ENCODE measurements at places on chromosomes 3 and 15.
A peak's percentile ranks its signal among the peaks of the same experiment; 100 is the strongest.

GRCh38 chr3:17227472-17227871 lies 342.7 kb downstream of the PLCL2 start:
- no peak for DNase-seq

DNA sequence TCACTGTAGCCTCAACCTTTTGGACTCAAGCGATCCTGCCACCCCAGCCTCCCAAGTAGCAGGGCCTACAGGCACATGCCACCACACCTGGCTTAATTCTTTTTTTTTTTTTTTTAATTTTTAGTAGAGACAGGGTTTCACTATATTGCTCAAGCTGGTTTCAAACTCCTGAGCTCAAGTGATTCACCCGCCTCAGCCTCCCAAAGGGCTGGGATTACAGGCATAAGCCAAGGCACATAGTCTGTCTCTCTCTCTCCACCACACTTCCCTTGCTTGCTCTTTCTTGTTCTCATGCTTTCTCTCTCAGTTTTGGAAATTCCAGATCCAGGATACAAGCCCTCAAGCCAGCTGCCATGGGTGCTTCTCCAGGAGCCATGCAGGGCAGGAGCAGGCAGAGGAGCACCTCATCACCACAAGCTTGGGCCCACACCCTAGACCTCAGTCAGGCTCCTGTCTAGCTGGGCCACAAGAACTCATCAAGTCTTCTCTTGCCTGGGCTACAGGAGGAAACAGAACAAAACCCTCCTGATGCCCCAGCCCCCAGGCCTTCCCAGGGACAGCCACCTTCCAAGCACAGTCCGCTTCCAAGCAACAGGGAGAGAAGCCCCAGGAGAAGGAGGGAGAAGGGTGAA lies 145.3 kb upstream of the LPP start:
- no peak for DNase-seq

- no peak for DNase-seq
These were observed 12.0 kb upstream of the IQSEC1 start for GRCh38 chr3:13085081-13085845.

- no peak for DNase-seq
These were observed 629 bp downstream of the GABRR3 start for GRCh38 chr3:98034486-98034885.

DNA sequence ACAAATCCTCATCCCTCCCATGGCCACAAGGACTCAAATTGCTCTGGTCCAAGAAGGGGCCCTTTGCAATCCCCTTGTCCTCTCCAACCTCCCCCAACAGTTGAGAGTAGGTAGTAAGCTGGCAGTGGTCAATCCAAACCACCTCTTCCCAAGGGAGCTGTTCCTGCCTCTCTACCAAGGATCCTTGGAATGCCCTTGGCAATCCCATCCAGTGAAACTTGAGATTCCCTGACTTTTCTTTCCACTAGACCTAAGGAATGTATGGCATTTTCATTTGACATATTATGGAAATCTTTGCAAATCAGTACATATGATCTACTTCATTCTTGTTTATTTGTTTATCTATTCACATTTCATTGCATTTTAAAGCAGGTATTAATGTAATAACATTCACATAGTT lies 4.8 kb upstream of the RBP2 start:
- DNase-seq = no peak

- DNase-seq = no peak
These were observed 38.9 kb downstream of the EFCAB12 start for GRCh38 chr3:129389572-129389937.

GRCh38 chr15:98760975-98761374 lies 112.6 kb downstream of the IGF1R start:
- no peak for DNase-seq

GRCh38 chr3:32593903-32594525 lies 23.4 kb upstream of the DYNC1LI1 start:
- no peak for DNase-seq

DNA sequence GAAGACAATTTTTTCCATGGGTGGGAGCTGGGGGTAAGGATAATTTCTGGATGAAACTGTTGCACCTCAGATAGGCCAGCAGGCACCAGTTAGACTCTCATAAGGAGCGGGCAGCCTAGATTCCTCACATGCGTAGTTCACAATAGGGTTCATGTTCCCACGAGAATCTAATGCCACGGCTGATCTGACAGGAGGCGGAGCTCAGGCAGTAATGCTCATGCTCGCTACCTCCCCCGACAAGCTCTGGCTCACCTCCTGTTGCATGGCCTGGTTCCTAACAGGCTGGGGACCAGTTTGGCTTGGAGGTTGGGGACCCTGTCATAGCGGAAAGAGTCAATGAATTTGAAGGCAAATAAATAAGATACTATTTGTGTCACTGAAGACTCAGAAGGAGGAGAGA lies 105.5 kb downstream of the PLD1 start:
- no peak for DNase-seq

GRCh38 chr15:33200444-33200843 lies 5.9 kb upstream of the FMN1 start:
- DNase-seq = no peak

DNA sequence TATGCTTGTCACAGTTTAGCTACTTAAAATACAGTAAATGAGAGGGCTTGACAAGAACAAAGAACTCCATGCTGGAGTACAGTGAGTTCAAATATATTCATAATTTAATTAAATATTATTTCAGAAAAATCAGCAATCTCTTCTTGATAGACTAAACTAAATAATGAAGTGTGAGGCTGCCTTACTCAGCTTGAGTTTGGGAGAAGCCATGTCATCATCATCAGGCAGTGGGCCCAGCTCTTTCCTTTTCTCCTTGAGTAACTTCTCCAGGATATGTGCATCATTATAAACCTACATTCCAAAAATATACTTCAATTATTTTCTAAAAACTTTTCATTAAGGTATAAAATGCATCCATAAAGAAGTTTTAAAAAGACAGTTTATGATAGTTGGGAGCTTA lies 70.5 kb downstream of the PBRM1 start:
- no peak for DNase-seq

- no peak for DNase-seq
These were observed 76.6 kb upstream of the SOX2 start for GRCh38 chr3:181635141-181635540.

DNA sequence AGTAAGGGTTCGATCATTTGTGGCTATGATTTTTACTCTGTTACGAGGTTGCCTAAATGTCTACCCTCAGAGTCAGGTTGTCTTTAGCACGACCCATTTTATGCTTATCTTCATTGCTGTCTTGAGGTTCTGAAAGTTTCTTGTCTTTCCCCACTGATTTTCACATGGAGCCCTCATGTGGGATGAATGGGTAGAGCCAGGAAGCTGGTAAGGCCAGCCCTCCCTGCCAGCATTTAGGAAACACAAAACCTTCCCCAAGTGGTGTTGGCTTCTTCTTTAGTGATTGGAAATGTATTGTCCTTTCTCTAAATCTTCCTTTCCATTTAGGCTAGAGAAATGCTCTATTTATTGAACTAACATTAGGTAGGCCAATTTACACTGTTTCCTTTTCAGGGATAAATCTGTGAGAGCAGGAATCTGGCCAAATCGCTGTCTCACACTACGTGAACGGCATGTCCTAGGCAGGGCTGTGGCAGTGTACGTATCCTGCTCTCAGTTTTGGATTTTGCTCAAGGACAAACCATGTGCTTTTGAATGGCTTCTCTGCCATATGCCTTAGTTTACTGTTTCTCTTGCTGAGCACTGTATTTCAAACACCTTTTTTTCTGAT lies 43.7 kb downstream of the MYZAP start:
- no peak for DNase-seq

- DNase-seq = no peak
These were observed 49.9 kb upstream of the FGD5 start for GRCh38 chr3:14768881-14769280.

DNA sequence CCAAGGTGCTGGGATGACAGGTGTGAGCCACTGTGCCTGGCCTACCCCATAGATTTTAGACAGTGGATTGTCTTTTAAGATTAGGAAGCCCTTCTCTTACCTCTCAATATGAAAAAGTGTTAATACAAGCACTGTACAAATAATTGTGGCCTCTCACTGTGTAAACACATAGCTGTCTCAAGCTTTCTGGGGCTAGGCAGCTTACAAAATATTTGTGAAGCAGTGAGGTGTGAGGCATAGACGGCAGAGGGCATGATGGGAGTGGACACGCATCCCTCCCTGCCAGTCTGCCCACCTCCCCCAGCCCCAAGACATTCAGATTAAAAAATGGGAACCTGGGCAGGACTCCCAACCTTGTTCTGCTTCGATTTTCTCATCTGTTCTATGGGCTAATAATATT lies 34.6 kb downstream of the SQOR start:
- DNase-seq = no peak

DNA sequence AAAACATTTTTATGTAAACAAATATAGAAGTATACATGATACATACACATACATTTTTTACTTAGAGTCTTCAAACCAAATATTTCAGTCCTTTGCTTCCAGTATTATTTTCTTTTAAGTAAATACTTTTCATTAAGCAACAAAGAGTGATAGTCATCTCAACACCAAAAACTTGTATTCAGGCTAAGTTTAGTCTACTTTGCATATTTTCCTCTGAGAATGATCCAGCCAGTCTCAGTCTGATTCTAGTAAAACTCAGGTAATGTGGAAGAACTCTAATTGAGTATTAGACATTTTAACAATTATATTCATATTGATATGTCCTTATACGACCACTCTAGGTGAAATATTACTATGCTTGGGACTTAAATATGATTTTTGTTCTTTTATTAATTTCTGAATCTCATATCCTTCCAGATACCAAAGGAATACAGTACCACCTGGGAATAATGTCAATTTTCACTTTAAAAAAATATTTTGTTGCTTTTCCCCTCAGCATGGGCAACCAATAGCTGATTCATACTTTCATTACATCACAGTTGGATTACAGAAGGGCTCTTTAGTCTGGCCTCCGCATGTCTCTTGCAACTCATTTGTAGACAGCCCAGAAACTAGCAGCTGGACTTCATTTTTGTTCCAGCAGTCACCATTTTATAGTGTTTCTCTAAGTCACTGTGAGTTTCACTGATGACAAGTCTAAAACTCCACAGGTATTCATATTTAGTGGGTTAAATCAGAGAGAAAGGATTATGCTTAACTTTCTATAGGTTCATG lies 390.4 kb downstream of the ZBTB20 start:
- DNase-seq = peak; percentile 63

DNA sequence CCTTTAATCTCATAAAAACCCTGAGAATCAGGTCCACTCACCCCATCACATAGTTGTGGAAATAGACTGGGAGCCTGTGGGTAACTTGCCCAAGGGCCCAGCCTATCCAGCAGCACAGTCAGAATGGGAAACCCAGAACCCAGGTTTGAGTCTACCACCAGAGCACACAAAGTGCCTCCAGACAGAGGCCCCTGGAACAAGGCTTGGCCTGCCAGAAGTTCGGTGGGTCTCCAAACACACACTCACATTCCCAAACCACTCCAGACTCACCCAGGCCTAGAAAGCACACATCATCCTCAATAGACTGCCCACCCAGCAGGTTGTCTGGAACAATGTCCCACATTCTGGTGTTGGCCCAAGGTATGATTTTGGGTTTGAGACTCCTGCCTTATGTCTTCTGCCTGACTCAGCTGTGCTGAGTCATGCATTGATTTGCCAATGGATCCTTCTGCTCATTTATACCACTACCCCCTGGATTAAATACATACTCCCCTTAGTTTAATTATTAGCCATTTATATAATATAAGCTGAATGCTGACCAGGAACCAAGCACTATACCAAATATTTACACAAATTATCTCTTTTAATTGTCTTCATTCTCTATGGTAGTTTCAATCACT lies 4.5 kb downstream of the SLC12A8 start:
- DNase-seq = no peak

DNA sequence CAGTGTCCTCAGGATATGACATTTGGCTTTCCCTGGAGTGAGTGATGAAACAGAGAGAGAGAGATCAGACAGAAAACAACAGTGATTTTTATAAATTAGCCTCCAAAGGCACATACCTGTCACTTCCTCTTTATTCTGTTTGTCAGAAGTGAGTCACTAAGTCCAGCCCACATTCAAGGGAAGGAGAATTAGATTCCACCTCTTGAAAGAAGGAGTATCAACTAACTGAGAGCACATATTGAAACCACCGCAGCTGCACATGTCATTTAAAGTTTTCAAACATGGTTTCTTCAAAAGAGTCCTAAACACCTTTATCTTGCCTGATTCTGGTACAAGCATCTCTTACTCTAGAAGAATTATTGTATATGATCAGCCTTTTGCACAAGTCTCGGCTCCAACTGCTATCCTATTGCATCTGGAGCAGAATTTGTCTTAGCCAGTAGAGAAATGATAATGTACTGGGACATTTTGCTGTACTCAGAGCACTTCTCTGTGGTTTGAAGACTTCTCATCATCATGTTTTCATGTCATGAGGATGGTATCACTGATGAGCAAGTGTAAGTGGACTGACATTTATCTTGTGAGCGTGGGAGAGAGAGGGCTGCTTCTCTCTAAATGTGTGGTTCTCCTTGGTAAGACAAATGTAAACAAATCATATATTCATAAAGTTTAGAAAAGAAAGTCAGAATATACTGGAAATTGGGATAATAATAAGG lies 338.9 kb upstream of the CFAP20DC start:
- DNase-seq = no peak

GRCh38 chr3:113231827-113232253 lies 20.5 kb downstream of the BOC start:
- DNase-seq = peak; percentile 90

GRCh38 chr3:140198242-140198641 lies 263.3 kb downstream of the CLSTN2 start:
- peak; percentile 76 for DNase-seq

- no peak for DNase-seq
These were observed 115.0 kb downstream of the POLQ start for GRCh38 chr3:121430664-121431215.

DNA sequence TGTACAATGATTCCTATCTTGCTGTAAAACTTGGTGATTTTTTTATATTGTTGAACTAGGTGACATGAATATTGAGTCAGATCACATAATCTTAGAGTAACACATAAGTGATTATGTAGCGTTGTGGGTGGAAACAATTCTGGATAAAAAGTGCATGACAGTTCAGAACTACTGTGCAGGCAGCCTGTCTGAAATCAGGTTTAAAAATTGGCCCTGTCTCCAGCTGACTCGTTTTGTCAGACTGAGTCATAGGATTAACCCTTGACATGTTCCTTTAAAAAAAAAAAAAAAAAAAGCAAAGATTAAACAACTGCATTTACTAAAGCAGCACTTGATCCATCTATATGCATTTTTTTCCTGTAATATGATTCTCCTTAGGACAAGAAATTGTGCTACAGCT lies 160.0 kb upstream of the CGNL1 start:
- DNase-seq = no peak

DNA sequence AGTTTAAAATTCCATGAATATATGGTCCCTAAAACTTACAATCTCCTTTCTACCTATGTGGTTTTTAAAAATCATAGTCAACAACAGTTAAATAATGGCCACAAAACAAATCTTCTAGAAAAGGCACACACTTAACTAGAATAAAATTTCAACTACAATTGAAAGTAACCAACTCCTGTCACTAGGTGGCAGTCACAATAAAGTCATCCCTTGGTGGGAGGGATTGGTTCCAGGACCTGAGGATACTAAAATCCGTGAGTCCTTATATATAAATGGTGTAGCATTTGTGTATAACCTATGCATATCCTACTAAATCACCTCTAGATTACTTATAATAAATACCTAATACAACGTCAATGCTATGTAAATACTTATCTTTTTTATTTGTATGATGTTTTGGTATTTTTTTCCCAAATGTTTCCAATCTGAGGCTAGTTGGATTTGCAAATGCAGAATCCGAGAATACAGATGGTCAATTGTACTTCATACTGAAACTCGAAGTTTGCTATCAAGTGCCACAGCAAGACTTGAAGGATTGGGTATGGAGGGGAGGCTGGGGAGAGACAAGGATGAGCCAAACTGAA lies 172.6 kb downstream of the FMN1 start:
- DNase-seq = no peak

- DNase-seq = no peak
These were observed 46.7 kb downstream of the TMED3 start for GRCh38 chr15:79357566-79357965.

All from NCI-H446 treated with DMSO at 0.1 percent for 48 hours (cell line).